Hindlimb muscle (tissue), 1 donor: ENCODE measurements at places on chromosomes 16 and 17. TPM values are rescaled to one million over a fixed set of nuclear protein-coding genes. Genes with fewer than 3 reads are reported as not detected.

The PEX12 gene
- polyA plus RNA-seq, result 7.7 TPM

DNA sequence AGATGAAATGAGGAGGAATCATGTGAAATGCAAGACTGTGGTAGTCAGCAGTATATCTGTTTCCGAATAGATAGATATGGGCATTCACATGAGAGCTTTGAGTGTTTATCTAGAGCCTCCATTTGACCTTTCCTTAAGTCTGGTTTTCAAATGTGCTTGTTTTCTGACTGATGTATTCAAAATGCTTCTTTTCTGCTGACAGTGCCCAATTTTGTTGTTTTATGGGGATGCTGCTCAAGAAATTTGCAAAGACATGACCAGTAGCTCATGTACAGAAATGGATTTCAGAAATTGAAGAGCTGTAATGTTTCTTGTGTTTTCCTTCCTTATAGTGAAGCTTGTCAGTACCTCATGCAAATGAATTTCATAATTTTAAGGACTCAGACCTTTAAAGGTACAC, 903.4 kb upstream of the CDH8 start:
- no peak for DNase-seq

DNA sequence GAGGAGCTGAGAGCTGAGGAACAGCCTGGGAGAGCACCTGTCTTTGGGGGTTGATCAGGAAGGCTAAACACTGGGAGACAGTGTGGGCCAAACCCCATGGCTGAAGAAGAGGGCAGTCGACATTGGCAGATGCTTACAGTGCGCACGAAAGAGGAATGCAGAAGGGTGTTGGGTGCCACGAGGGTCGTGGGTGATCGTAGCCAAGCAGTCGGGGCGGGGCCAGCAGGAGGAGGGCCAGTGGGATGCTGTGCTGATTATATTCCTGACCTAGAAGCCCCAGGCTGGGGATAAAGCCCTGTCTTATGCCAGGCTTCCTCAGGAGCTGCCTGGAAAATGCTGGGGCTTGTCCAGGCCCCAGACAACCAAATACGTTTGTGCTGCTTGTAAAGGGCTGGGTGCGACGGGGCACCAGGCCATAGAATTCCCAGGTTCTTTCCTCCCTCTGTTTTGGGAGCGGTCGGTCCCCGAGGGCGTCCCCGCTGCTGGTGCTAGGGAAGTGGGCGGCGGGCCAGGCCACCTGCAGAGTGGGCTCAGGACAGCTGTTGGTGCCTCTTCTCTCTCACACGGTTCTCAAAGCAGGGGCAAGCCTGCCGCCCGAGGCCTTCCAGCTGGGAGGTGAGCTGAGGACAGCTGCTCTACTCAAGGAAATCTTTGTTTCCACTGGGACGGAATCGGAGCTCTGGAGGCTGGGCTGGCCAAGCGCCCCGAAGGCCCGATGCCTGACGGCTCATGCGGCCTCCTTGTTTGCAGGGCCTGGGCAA, 10.0 kb downstream of the C1QTNF1 start:
- DNase-seq, result no peak

The PIRT gene
- not detected for polyA plus RNA-seq

DNA sequence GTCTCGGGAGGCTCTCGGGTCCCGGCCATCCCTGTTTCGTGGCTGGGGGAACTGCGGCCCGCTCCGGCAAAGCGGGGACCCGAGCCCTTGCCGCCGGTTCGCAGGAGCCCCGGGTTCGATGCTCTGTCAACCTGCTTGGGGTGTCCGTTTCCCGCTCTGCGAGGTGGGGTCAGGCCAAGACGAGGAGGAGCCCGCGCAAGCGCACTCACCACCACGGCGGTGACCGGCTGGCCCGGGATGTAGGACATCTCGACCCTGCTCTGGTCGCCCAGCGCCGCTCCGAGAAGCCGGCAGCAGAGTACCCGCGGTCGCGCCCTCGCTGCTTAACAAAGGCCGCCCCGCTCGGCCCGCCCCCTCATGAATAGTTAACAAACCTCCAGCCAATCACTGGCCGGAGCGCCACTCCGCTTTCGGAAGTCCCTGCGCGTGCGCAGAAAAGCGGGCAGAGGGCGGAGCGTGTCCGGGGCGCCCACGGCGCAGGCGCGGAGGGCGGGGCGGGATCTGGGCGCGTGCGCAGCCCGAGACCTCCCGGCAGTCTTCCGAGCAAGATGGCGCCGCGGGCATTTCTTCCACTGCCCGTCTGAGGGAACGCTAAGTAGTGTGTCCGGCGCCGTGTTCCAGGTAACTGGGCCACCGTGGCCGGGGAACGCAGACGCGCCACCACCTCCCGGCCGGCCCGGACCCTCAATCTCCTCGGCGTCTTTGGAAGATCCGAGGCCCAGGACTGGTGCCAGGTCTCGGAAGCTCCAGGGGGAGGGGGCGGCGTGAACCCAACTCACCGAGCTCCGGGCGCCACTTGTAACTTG, at the start of the genes EMC6 and TAX1BP3:
Gene EMC6 (plus strand): TSS at position 534 of the 806 bp plus-strand sequence. CDS start 335 bp downstream, outside the sequence.
Gene TAX1BP3 (minus strand): TSS at position 300 of the 806 bp plus-strand sequence. CDS start 52 bp downstream, at position 248.
- peak; percentile 99 for DNase-seq

- no peak for DNase-seq
These were observed 958 bp downstream of the CBX8 start for GRCh38 chr17:79795795-79796443.

- peak; percentile 31 for DNase-seq
These were observed 26.5 kb upstream of the LASP1NB start for GRCh38 chr17:38898812-38899348.

- DNase-seq, result peak; percentile 88
These were observed at the start of gene TPPP3 for GRCh38 chr16:67393111-67393787. TSS of gene TPPP3 (minus strand) at chr16:67393498. CDS start at chr16:67391111, 2,387 bp downstream.

The CTDNEP1 gene
- 184 TPM for polyA plus RNA-seq

The C17orf78 gene
- polyA plus RNA-seq, result not detected

GRCh38 chr16:26015776-26016175, 324.0 kb downstream of the HS3ST4 start:
- no peak for DNase-seq

- no peak for DNase-seq
These were observed 51.0 kb downstream of the CMIP start for GRCh38 chr16:81495321-81496234.

DNA sequence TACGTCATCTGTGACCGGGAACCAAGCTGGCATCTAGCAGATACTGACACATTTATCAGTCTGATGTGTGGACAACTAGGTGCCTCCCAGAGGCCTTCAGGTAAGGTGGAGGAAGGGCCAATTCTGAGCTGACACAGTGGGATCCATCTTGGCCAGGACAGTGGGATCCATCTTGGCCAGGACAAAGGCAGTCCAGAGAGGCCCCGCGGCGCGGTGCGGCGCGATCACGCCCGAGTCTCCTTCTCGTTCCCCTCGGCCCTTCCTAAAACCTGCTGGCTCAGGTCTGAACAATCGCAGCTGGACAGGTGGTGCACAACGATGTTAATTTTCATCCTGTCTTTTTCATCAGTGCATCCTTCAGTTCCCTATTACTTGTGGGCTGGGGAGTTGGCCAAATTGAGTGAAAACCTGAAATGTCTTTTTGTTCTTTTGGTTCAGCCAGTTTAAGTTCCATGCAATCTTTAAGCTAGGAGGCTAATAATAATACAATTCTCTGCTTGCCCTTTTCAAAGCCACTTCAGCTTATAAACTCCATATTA, 486 bp upstream of the WSB1 start:
- DNase-seq, result no peak

The PMP22 gene
- polyA plus RNA-seq, result 189 TPM

The SLFN12L gene
- polyA plus RNA-seq, result 0.19 TPM

GRCh38 chr17:21425736-21426135, 49.6 kb downstream of the KCNJ12 start:
- DNase-seq, result no peak

DNA sequence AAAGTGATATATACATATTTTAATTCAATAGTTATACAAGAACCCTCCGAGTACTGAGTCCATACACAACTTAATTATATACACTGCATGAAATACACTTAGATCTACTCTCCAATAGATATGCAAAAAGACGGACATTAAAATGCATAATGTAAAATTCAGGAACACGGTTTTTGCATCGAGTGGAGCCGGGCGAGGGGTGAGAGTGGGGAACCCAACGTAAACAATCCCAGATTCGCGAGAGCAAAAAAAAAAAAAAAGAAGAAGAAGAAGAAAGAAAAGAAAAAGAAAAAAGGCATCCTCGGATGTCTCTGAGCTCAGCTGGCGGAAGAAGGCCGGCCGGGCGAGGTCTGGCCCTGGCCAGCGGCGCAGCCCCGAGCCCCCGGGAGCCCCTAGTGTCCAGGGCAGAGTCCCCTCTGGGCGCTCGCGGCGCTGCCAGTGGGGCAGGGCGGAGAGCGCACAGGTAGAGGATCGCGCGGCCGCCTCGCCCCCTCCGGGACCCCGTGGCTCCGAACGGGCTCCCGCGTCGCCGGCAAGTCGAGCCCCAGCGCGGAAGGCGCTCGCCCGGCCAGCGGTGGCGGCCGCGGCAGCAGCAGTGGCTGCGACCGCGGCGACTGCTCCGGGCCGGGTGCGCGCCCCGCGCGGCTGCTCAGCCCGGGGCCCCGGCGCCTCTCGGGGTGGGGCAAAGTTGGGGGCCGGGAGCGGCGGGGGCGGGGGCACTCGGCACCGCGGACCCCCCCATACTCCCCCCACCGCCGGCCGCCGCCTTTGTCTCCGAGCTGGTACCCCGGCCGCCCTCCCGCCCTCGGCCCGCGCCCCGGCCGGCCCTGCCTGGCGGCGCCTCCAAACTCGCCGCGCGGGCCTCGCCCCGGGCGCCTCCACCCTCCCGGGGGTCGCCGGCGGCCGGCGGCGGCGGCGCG, 9.6 kb upstream of the ZFHX3 start:
- DNase-seq, result no peak

The SPATA32 gene
- polyA plus RNA-seq, result not detected

DNA sequence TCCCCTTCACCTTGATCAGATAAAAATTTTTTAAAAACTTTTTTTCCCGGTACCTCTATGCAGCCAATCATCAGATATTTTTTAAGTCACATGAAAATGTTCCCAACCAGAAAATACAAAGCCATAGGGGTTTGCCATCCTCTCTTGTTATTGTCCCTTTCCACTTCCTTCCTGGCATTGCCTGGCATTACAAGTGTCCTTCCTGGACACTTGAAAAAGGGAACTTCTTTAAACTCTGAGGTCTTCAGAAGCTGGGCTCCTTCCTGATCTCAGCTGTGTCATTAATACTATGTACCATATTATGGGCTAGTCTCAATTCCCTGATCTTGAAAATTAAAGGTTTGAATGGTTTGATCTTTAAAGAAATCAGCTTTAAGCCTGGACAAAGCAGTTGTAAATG, 64.9 kb downstream of the TEX14 start:
- no peak for DNase-seq

- no peak for DNase-seq
These were observed 442 bp downstream of the ABCC3 start for GRCh38 chr17:50634915-50635731.

- DNase-seq, result no peak
These were observed 17.5 kb upstream of the TNRC6C start for GRCh38 chr17:77941004-77941403.

GRCh38 chr17:34567691-34568465, 11.5 kb upstream of the TMEM132E start:
- DNase-seq, result no peak

- DNase-seq, result no peak
These were observed 80.3 kb downstream of the TNRC6C start for GRCh38 chr17:78038748-78039288.

- no peak for DNase-seq
These were observed 19.3 kb downstream of the SHMT1 start for GRCh38 chr17:18344021-18344420.

The ZNF629 gene
- polyA plus RNA-seq, result 14.3 TPM

- no peak for DNase-seq
These were observed 196.4 kb upstream of the KCNJ16 start for GRCh38 chr17:69878661-69879060.

DNA sequence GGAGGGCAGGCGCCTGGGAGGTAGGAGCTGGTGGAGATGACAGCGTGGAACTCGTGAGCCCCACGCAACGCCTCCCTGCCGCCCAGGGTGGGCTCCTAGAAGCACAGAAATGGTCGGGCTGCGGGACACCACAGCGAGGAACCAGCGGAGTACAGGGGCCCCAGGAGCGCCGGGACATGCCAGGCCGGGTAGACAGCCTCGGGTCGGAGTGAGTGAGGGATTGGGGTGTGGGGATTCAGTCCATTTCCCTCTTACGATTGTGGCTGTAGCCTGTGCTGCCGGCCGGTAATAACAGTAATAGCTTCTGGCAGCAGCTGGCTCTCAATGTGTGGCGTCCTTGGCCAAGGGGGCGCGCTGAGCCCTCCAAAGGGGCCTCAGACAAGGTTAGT, 12.2 kb upstream of the CES3 start:
- no peak for DNase-seq

DNA sequence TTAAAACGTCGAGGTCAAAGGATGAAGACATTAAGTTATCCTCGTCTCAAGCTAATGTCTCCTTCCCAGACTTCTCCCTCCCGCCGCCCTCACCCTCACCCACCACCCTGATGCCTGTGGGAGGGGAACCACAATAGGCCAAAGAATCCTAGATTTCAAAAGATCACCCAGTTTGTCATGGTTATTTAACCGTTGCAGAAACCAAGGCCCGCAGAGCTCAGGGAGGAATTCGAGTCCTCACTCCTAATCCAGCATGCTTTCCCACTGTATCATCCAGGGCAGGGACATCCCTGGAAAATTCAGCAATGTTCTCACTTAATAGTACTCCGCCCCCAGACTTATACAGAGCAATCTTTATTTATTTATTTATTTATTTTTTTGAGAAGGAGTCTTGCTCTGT, 41.8 kb upstream of the MYH10 start:
- no peak for DNase-seq

The ATP2A3 gene
- polyA plus RNA-seq, result 7.3 TPM

DNA sequence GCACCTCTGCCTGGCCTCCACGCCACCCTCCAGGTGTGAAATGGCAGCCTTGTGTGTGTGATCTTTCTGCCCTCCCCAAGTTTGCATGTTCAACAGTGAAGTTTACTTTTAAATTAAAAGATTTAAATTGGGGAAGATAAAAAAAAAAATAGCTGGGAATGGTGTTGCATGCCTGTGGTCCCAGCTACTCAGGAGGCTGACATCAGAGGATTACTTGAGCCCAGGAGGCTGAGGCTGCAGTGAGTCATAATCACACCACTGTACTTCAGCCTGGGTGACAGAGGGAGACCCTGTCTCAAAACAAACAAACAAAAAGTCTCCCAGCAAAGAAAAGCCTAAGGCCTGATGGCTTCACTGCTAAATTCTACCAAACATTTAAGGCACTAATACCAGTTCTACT, 35.4 kb upstream of the RNF43 start:
- DNase-seq, result no peak

The KRT9 gene
- not detected for polyA plus RNA-seq

DNA sequence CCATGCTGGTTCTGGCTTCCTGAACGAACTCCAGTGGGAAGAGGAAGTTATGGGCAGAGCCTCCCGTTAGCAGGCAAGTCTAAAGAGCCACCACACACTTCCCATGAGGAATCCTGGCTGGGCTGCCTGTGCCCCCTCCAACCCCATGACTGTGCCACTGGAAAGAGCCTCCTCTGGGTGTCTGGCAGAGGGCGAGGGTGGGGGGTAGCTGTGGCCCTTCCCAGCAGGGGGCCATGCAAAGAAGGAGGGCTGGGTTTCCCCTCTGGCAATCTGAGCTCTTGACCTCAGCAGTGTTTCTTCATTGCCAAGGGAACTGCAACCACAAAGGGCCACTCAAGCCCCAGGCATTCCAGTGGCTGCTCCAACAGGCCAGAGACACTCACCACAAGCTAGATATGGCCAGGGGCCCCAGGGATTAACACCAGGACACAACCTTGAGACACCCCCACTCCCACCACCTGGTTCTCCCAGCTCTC, 1.7 kb upstream of the RRAD start:
- no peak for DNase-seq

The LRRC46 gene
- polyA plus RNA-seq, result 1.5 TPM

GRCh38 chr16:79609861-79610260, 9.3 kb upstream of the MAF start:
- no peak for DNase-seq

- DNase-seq, result no peak
These were observed 632 bp downstream of the BAIAP3 start for GRCh38 chr16:1333854-1334700.
